ENCODE measurements at places on chromosomes 16 and 17.

- no peak for DNase-seq
Measured at GRCh38 chr17:50519141-50519834, 11.0 kb downstream of the MYCBPAP start.

DNA sequence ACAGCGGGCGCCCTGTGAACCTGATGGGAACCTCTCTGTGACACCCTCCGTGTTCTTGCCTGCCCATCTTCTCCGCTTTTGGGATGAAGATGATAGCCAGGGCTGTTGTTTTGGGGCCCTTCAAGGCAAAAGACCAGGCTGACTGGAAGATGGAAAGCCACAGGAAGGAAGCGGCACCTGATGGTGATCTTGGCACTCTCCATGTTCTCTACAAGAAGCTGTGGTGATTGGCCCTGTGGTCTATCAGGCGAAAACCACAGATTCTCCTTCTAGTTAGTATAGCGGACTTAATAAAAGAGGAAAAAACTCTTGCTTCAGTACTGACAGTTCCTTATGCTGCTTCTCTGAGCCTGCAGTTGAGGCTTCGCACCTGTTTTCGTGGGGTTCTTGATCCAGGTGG, 10.5 kb downstream of the CDK5RAP3 start:
- no peak for DNase-seq

DNA sequence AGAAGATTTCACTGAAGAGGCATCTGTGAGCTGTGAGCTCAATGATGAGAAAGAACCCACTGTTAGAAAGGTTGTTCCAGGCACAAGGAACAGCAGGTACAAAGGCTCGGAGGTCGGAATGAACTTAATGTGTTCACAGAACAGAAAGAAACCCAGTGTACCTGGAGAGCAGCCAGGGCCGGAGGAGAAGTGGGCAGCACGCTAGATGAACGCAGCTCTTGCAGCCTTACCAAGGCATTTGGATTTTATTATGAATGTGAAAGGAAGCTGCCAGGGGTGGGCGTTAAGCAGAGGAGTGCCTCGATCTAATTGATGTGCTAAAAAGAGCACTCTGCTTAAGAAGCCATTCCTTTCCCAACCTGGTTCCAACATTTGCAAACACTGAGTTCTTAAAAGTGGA, 19.0 kb downstream of the EEF2K start:
- no peak for DNase-seq

DNA sequence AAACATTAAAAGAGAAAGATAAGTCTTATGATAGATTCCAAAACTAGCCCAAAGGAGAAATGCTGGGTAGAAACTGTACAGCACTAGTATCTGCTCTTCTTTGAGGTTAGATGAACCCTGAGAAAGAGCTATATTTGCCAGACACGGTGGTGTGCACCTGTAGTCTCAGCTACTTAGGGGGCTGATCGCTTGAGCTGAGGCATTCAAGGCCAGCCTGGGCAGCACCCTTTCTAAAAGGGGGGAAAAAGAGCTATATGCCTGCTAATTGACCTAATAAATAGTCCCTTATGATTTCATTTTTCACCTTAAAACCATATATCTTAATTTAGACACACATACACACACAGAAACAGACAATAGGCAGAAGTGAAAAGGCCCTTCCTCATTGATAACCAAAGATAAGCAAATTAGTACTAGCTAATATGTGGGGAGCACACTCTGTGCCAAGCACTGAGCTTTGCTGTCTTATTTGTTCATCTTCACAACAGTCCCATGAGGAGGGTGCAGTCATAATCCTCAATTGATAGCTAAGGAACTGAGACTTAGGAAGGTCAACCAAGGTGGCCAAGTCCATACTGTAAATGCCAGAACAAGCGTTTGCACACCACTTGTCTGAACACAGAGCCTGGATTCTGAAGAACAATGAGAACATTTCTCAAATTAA, 56.6 kb upstream of the NLK start:
- DNase-seq: no peak

DNA sequence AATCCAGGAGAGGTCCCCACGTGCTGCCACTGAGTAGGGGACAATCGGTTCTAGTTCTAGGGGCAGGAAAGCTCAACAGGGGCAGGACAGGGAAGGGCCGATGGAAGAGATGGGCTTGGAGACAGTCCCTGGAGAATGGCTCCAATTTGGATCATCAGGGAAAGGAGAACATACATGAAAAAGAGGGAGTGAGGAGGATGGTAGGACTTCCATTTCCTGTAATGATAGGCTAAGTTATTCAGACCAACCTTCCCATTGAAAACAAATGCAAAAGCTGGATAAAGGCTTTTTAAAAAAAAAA, 20.4 kb upstream of the GPATCH8 start:
- no peak for DNase-seq

- DNase-seq: no peak
Measured at GRCh38 chr17:72122765-72123529, 2.1 kb downstream of the SOX9 start.

- DNase-seq: no peak
Measured at GRCh38 chr17:80473701-80474100, 2.7 kb downstream of the NPTX1 start.

- peak; percentile 15 for DNase-seq
Measured at GRCh38 chr17:64320613-64321553, 57.8 kb upstream of the TEX2 start.

- no peak for DNase-seq
Measured at GRCh38 chr16:89175280-89176146, 4.0 kb downstream of the CDH15 start.

DNA sequence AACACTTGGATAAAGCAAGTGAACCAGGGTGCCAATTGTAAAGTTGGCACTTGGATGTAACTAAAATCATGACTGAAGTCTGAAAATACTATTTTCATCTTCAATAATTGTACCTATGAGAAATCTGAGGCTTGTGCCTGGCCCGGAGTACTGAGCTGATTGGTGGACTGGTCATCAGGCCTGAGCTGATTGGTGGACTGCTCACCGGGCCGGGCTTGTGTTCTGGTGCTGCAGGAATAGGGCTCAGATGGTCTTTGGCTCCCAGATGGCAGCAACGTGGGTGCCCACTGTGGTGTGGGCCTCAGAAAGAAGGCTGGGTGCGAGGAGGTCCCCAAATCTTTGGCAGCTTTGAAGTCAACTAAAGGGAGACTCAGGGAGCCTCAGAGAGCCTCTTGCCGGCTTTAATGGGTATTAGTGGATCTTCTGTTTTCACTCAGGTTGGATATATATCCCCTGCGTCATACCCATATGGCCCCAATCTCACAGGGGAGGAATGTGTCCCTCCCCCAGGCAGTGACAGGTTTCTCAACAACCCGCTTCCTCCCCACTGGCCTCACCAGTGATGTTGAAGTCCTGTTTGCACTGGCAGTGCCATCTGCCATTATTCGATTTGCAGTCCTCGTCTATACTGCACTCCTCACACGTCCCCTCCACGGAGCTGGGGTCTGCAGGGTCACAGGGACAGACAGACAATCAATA, 4.7 kb downstream of the UMOD start:
- no peak for DNase-seq

DNA sequence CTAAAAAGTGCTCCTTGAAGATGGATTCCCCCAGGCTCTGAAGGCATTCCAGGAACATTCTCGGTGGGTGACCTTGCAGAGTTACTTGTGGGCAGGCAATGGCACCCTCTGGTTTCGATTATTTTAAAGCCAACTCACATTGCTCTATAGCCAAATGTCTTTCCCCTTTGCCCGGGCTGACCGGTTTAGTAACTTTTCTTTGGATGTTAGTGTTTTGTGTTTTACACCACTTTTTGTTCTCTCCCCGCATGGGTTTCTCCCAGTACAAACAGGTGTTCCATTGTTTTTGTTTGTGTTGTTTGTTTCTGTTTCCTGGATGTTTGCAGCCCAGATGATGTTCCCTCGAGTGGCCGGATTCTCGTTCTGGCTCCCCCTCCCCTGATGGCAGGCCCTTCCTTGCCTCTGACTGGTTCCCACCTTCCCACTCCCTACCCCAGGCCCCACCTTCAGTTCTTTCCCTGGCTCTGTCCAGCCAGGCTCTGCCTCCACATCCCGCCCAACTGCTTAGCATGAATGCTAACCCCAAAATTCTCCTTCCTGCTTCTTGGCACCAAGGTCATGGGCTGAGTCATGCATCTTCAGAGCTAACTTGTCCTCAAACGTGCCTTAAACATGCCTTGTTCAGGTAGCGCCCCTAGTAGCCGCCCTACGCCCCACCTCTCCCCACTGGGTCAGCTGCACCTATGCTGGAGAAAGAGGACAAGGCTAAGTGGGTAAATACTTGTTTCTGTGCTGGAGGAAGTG, 40.6 kb downstream of the ELAC2 start:
- DNase-seq: no peak

- DNase-seq: no peak
Measured at GRCh38 chr17:46191322-46192188, 1.7 kb downstream of the KANSL1 start.

- no peak for DNase-seq
Measured at GRCh38 chr16:80459331-80459777, 81.4 kb upstream of the DYNLRB2 start.

DNA sequence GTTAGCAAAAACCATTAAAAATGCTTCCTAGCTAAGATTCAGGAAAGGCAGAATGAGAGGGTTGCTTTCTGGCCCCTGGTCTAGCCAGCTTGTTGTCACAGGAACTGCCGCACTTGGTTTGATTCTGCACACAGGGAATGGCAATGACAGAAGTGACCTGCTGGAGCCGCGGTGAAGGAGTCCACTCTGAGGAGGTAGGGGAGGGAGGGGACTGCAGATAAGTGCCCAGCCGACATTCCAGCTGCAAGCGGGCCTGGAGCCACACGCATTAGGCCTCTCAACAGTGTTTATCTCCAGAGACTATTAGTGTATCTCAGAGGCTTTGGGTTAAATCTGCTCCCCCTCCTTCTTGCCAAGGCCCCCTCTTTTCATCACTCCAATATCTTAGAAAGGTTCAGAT, 38.6 kb downstream of the CDRT15 start:
- DNase-seq: no peak

DNA sequence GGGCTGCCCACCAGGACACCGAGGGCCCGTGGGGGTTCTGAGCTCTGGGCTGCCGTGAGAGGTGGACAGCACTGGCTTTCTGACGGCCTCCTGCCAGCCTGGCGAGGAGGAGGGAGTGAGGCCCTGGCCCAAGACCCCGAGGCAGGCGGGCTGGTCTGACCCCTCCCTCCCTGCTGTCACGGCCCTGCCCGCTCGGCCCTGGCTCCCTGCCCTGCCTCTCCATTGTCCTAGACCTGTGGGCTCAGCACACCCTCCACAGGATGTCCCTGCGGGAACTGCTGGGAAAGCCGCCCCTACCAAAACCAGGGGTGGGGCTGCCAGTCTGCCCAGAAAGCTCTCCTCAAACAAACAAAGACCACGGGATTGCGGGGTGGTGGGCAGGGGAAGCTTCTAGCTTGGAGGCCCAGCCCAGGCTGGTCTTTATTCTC, 20.7 kb downstream of the SPNS2 start:
- DNase-seq: no peak

DNA sequence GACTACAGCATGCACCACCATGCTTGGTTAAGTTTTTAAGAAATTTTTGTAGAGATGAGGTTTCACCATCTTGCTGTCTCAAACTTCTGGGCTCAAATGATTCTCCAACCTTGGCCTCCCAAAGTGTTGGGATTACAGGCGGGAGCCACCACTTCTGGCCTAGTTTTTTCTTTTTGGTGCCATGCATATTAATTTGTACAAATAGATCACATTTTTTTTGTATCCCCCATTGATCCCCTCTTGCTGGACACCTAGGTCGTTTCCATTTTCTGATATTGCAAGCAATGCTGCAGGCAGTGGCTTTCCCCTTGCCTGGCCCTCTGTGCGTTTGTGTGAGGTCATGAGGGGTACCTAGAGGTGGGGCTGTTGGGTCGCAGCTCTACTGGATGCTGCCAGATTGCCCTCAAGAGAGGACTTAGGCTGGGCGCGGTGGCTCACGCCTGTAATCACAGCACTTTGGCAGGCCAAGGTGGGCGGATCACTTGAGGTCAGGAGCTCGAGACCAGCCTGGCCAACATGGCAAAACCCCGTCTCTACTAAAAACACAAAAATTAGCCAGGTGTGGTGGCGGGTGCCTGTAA, 23.8 kb downstream of the RAP1GAP2 start:
- DNase-seq: no peak

DNA sequence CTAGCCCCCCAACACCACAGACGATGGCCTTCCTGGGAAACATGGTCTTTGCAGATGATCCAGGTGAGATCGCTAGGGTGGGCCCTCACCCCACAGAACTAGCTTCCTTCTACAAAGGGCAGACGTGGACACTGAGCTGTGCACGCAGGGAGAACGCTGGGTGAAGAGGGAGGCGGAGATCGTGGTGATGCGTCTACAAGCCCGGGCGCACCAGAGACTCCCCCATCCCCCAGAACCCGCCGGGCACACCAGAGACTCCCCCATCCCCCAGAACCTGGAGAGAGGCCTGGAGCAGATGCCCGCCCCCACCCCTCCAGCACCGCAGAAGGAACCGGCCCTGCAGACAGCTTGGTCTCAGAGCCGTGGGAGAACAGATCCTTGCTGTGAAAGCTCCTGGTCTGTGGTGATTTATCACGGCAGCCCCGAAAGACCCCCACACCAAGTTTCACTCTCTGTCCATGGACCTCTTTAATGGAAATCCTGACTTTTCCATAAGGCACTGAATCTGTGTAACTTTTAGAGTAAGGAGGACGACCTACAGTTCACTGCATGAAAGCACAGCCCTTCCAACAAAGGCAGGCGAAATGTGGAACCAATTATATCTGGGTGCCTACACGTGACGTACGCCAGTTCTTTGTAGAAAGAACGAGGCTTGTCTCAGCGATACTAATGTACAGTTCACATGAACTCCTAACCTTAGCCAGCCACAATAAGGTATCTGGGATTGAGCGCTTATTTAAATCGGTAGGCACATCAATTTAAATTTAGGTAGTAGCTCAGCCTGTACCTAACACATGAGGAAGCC, 88.5 kb downstream of the ANKRD11 start:
- no peak for DNase-seq

- no peak for DNase-seq
Measured at GRCh38 chr17:70624211-70624610, 454.9 kb downstream of the KCNJ2 start.

- no peak for DNase-seq
Measured at GRCh38 chr16:23145186-23145585, 4.1 kb downstream of the USP31 start.

- DNase-seq: no peak
Measured at GRCh38 chr16:14131774-14132695, 60.9 kb downstream of the MRTFB start.

DNA sequence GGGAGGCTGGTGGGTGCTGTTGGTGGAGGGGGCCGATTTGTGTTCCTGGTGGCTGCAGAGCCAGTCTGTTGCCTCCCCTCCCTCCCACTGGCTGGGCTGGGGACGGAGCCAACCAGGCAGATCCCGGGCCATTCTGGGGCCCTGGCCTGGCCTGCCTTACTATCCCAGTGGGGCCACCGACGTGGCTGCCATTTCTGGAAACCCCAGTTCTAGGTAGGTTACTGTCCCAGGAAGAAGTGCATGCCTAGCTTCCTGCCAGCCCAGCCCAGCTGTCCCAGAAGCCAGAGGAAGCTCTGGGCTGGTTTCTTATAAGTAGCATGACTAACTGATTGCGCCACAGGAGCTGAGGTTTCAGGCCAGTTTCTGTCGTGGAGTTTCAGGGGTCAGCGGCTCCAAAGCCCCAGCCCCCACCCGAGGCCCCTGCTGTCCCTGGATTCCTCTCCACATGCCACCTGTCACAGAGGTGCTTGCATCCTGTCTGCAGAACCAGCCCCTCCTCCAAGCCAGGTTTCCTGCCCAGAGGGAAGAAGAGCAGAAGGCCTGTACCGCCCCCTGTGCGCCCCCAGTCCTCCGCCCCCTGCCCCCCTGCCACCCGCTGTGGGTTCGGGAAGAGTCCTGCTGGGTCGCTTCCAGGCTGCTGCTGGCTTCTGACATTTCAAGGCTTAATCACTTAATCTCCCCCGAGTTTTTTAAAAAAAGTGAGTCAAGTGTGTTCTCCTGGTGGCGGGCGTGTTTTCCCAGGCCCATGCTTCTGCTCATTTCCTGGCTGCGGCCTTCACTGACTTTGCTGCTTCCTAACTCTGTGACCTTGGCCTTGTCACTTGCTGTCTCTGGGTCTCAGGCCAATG, 13.2 kb downstream of the IL4R start:
- DNase-seq: no peak
